ENCODE measurements at places on chromosomes 4 and X. TPM values are rescaled to one million over a fixed set of nuclear protein-coding genes. Genes with fewer than 3 reads are reported as not detected.

GRCh38 chrX:39888730-39889129 lies 209.0 kb downstream of the BCOR start:
- DNase-seq: no peak

CFAP99 gene
- not detected for total RNA-seq

GRCh38 chrX:72110051-72110875 lies 21.5 kb downstream of the RTL5 start:
- no peak for DNase-seq

GRCh38 chr4:33064238-33064637 lies 2344.1 kb downstream of the PCDH7 start:
- no peak for DNase-seq

- DNase-seq: no peak
Measured at GRCh38 chr4:138901177-138901576, 114.4 kb upstream of the NOCT start.

DNA sequence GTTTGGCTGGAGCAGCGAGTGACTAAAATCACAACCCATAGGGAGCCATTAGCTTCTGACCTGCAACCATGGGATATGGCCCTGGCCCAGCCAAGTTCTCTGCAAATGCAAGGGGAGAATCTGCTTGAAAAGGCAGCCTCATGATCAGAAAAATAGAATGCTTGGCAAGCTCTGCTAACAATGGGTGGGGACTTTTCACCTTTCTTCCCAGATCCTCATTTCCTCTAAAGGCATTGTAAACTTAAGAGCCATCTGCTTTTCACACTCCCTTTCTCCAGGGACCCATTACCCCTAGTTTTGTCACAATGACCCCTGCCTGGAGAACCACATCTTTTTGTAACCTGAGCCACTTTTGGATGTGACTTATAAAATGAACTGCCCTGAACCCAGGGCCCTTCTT lies 104.3 kb downstream of the PARM1 start:
- no peak for DNase-seq

TMEM164 gene
- total RNA-seq: 17.7 TPM

DNA sequence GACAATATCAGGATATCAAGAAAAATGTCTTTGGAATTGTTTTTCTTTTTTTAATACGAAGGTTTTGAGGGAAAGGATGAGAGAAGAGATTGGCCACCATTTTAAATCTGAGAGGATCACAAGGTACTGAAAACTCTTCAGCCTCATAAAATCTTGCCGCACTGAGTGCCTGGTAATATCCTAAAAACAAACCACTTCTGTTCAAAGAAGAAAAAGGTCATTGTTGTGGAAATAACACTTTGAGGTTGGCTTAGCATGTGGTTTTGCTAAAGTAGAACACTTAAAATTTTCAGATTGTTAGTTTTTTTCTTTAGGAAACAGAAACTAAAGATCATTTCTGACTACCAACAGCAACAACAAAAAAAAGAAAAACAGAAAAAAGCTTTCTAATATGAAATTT lies 1.0 kb upstream of the CLDN22 start:
- DNase-seq: no peak

LINC00632 gene
- 89.0 TPM for total RNA-seq

DYNLT3 gene
- 3.7 TPM for total RNA-seq

DNA sequence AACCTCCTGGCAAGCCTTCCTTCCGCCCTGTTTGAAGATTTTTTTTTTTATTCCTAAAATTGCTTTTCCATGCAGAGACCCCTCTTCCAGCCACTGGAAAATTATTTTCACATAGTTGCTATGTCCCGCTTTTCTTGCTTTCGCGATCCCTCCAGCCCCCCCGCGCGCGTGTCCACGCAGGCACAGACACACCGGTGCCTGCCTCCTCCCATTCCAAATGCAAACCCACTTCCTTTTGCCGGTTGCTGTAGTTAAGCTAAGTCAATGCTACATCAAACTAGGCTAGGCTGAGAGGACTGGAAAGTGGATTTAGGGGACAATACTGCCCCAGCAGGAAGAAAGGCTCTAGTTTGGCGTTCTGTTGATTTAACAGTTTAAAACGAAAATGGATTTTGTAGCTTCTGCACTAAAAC lies 111.0 kb downstream of the DHX15 start:
- no peak for DNase-seq

DNA sequence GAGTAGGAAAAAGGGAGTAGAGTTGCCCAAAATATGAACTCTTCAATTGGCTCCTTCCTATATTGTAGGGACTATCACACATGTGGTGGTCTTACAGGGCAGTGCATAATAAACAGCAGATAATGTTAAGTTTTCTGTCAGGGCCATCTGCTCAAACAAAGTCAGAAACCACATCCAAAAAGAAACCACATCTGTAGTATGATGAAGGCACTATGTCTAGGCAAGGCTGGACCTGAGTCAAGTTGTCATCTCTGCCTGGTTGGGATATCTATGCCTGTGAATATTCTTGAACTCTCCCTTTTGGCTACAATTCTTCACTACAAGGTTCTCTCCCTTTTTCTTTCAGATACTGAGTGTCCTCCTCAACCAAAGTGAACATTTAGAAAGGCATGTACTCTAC lies 109.4 kb upstream of the C1GALT1C1 start:
- DNase-seq: no peak

DNA sequence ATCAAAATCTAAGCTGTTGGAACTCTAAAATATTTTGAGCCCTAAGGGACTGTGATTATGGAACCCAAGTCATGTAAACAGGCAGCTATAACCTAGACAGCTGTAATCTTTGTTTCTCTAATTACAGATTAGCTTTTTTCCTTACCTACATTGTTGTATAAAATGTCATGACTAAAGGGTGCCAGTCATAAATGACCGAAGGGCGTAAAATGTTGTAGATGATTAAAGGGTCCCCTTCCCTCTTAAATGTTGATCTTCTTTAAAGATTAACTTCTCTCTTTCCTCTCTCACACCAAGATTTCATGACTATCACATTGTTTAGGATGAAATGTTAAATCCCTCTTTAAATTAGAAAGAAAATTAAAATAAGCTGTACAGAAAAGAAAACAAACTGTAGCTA lies 659.4 kb upstream of the NR3C2 start:
- no peak for DNase-seq

LRCH2 gene
- 5.5 TPM for total RNA-seq

DNA sequence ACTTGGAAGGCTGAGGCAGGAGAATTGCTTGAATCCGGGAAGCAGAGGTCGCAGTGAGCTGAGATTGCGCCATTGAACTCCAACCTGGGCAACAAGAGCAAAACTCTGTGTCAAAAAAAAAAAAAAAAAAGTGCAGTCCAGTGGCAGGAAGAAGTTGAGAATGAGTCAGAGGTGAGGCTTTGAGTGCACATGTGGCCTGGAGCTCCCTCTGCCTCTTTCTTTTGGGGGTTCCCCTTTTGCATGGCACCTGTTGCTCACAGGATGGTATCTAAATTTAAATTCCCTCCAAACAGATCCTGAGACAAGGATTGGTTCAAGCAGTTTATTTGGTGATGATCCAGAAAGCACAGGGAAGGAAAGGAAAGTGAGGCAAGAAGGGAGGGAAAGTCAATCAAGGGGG lies 151.4 kb upstream of the STX18 start:
- no peak for DNase-seq

All from H1 (cell line).